ENCODE measurements at places on chromosomes 4 and X.
A peak's percentile ranks its signal among the peaks of the same experiment; 100 is the strongest.

DNA sequence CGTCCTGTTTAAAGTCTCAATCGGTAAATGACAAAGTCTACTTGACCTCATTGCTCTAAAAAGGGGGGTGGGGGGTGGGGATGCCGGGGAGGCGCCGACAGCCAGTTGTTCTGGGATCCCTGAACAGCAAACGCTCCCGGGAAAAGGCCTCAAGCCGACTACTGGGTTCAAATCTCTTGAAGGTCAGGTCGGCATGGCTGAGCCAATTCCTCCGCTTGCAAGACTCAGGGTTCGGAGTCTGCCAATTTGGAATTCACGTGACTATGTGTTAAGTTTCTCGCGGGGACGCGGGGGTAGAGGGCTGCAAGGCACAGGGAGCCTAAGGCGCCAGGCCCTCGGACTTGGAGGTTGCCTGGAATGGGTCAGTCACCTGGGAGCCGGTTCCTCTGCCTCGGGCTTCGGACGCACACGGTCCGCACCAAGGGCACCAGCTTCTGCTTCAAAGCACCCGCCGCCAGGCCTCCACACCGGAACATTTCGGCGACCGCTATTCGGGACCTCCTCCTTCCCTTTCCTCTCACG, 399 bp downstream of the AIFM1 start:
- DNase-seq, result peak; percentile 1

GRCh38 chrX:136256026-136256425, 4.8 kb upstream of the MAP7D3 start:
- no peak for DNase-seq

- DNase-seq, result no peak
These were observed 152.6 kb downstream of the CRLF2 start for GRCh38 chrX:1059576-1060561.

DNA sequence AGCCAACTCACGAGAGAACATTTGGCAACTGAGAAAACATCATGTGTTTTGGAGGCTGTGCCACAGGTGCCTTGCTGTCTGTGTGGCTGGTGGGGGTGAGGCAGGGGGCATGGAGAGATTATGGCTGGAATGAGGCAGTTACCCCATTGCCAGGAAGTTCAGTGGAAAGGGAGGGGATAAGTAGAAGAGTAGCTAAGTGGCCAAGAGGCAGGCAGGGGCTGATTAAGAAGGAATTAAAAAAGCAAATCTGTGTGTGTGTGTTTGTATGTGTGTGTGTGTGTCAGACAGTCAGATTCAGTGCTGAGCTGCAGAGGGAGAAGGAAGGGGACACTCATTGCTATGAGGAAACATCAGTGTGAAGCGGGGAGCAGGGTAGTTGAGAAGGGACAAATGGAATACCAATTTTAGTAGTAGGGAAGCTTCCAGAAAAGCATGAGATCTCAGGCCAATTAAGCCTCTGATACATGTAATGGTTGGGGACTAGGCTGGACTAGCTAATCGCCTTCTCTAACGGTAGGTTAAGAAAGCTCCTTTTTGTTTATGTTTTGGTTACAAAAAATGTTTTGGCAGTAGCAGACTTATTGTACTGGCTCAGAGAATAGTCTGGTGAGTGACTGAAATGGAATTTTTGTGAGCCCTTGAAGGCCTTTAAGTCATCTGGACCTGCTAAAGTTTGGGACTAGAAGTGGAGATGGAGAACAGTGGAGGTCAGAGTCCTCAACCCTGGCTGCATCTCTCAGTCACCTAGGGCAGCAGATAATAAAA, 18.5 kb downstream of the TMEM164 start:
- no peak for DNase-seq

- DNase-seq, result no peak
These were observed 688.0 kb downstream of the PCDH19 start for GRCh38 chrX:99722094-99722493.

GRCh38 chrX:47587091-47587891, 5.1 kb downstream of the TIMP1 start:
- no peak for DNase-seq

DNA sequence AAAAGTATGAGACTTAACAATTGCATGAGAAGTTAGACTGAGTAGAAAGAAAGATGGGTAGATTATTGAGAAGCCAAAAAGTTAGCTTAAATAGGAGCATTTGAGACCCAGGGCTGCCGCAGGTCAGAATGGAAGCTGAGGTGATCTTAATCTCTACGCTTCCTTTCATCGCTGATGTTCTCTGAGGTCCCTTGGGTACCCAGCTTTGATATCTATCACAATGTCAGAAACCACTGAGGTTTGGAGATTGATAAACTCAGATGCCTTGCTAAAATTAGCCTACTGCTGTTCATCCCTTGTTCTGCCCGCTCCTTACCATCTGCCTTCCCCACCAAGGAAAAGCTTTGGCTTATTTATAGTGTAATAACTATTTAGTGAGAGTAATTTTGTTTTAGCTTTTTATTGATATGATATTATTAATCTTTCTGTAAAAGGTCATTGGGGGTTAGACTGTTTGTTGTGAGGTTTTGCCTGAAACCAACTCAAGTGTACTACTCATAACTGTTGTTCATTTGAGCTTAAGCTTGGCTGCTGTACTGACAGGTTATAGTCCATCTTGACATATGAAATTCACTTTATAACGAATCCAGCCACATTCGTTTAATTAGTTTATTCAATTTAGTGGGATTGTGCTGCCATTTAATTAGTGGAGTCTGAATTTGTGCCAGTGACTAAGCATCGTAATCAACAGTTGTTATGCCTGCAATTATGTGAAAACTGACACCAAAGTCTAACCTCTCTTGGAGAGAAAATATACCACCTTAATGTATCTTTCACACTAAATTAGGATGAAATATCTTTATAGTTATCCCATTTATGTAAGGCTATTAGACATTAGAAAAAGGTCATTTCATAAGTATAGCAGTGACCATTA, 15.1 kb downstream of the MCUB start:
- DNase-seq, result no peak

- DNase-seq, result no peak
These were observed 11.8 kb downstream of the SEC24D start for GRCh38 chr4:118824141-118824540.
